ENCODE measurements at places on chromosomes 11 and 22. TPM values are rescaled to one million over a fixed set of nuclear protein-coding genes. Genes with fewer than 3 reads are reported as not detected.

DNA sequence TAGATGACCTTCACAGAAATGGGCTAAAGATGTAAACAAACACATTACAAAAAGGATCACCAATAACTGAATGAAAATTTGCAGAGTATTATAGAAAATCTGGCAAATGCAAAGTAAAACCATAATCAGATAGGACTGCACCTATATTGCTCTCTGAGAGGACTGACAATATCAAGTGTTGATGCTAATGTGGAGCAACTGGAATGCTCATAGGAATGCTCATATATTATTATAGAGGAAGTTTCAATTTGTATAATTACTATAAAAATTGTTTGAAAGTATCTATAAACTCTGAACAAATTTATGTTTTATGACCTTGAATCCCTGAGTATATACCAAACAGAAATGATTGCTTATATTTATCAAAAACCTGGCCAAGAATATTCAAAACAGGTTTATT lies 18.4 kb upstream of the TEAD1 start:
- peaks cover 6% of the 10 kb centered on the region for H3K36me3 ChIP-seq
- H3K27me3 ChIP-seq: no peaks in the 10 kb centered on the region
- no peak for DNase-seq
- no peak overlapping the region for H3K27ac ChIP-seq
- no peaks in the 10 kb centered on the region for H3K4me1 ChIP-seq

DNA sequence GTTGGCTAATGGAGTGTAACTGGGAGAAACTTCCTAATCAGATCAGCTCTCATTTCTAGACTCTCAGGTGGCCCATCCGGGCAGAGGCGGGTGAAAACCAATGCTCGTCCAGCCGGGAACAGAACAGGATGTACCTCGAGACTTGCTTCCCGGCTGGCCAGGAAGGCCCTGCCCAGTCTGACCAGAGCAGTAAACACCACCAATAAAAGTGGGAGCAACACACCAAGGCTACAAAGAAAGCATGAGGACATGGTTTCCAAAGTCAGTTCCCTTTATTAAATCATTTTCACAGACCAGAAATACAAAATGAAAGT lies 940 bp upstream of the TNKS1BP1 start:
- DNase-seq: no peak
- H3K27me3 ChIP-seq: no peaks in the 10 kb centered on the region
- H3K4me3 ChIP-seq: peak overlapping the region; percentile 71
- peak overlapping the region; percentile 99 for H3K27ac ChIP-seq
- H3K4me1 ChIP-seq: peaks cover 56% of the 10 kb centered on the region

DNA sequence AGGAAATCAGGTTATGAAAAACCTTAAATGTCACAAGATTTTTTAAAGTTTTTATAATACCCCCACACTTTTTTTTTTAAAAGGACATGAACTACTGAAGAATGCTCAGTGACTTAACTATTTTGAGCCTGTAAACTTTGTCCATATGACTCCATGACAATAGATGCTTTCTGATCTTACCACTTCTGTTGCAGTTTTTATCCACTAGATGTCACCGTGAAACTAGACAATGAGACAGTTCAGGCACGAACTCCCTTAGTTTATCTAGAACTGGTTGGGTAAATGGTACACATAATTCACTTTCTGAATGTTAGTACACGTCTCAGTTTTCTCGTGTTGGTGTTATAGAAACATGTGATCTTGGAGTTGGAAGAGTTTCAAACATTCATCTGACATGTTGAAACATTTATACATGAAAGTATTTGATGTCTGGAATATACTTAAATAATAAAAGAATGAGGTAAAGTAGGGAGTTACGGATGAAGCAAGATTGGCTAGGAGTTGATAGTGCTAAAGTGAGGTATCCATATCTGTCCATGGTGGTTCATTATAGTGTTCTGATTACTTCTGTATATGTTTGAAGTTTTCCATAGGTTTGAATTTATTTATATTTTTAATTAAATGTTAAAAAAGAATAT lies 8.1 kb downstream of the CCDC15 start:
- H3K4me1 ChIP-seq: no peaks in the 10 kb centered on the region
- no peak overlapping the region for H3K4me3 ChIP-seq
- no peak overlapping the region for H3K27ac ChIP-seq
- DNase-seq: no peak
- H3K27me3 ChIP-seq: no peaks in the 10 kb centered on the region
- H3K36me3 ChIP-seq: peaks cover 4% of the 10 kb centered on the region

DNA sequence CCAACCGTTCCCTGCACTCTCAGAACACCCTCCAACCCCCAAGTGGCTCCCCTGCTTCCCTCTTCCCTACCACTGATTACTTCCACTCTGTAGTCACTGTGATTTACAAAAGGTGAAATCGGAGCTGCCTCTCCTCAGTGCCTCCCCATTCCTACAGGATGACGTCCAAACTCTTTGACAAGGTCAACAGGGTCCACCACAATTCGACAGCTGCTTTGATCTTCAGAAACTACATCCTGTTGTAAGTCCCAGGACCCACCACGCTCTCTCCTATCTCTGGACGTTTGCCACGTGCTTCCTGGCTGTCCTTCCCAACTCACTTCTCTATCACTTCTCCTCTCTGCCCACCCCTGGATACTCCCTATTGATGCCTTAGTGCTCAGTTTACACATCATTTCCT lies 85.0 kb upstream of the EIF3D start:
- no peak for DNase-seq
- no peaks in the 10 kb centered on the region for H3K4me1 ChIP-seq
- H3K27ac ChIP-seq: no peak overlapping the region
- peaks cover 90% of the 10 kb centered on the region for H3K27me3 ChIP-seq
- H3K36me3 ChIP-seq: no peaks in the 10 kb centered on the region

DNA sequence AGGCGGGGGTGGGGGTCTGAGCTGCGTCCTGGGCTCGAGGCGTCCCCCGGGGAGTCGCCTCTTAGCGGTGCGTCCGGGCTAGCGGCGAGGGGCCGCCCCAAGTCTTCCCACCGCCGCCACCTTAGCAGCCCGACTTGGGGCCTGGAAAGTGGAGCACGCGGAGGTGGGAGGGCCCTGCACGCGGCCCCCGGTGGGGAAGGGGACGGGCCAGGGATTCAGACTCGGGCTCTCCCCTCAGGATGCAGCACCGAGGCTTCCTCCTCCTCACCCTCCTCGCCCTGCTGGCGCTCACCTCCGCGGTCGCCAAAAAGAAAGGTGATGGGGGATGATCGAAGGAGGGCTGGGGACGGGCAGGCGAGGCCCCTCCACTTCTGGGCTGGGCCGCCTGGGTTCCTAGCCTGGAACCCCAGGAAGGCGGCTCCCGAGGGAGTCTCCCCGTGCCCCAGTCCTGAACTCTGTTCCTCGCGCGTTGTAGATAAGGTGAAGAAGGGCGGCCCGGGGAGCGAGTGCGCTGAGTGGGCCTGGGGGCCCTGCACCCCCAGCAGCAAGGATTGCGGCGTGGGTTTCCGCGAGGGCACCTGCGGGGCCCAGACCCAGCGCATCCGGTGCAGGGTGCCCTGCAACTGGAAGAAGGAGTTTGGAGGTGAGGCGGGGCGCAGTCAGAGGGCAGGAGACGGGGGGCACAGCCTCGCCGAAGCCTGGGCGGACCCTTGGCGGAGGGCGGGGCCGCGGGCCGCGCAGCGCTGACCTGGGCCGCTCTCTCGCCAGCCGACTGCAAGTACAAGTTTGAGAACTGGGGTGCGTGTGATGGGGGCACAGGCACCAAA lies 563 bp downstream of the MDK start:
- peaks cover 14% of the 10 kb centered on the region for H3K27me3 ChIP-seq
- peak overlapping the region; percentile 92 for H3K4me3 ChIP-seq
- peak; percentile 70 for DNase-seq

- no peak for DNase-seq
- H3K36me3 ChIP-seq: peaks cover 2% of the 10 kb centered on the region
- H3K4me3 ChIP-seq: peak overlapping the region; percentile 21
- H3K4me1 ChIP-seq: peaks cover 58% of the 10 kb centered on the region
- H3K27ac ChIP-seq: peak overlapping the region; percentile 100
These were observed 2.1 kb upstream of the DPAGT1 start for GRCh38 chr11:119103793-119104192.

DNA sequence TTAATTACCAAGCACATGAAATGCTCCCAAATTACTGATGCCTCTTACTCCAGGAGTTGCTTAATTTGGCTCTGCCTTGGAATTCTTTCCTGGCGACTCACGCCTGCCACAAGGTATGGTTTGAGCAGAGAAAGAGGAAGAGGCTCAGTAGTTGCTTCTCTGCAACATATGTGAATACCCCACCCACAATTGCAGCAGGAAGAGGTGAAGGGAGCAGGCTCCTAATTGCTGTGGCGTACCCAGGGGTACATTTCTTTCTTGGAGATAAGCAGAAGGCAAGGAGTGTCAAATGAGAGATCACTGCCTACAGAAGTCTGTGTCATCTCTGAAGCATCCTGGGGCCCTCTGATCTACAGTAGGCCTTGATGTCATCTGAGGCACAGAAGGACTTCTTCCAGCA lies 10.6 kb upstream of the NNMT start:
- no peak overlapping the region for H3K4me3 ChIP-seq
- H3K36me3 ChIP-seq: no peaks in the 10 kb centered on the region
- H3K27me3 ChIP-seq: no peaks in the 10 kb centered on the region
- H3K4me1 ChIP-seq: peaks cover 41% of the 10 kb centered on the region
- H3K27ac ChIP-seq: no peak overlapping the region

- H3K4me3 ChIP-seq: no peak overlapping the region
- no peaks in the 10 kb centered on the region for H3K36me3 ChIP-seq
- H3K27ac ChIP-seq: no peak overlapping the region
These were observed 1.0 kb upstream of the SESN3 start for GRCh38 chr11:95231881-95232605.

DNA sequence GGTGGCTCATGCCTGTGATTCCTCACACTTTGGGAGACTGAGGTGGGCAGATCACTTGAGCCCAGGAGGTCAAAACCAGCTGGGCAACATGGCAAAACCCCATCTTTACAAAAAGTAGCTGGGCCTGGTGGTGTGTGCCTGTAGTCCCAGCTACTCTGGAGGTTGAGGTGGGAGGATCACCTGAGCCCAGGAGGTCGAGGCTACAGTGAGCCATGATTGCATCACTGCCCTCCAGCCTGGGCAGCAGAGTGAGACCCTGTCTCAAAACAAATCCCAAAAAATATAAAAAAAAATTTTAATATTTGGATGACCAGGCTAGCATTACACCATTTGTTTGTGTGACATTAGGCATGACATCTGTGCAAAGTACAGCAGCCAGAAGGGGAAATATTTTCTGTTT lies 49.7 kb upstream of the CTTN start:
- peaks cover 27% of the 10 kb centered on the region for H3K36me3 ChIP-seq
- H3K4me1 ChIP-seq: no peaks in the 10 kb centered on the region
- H3K4me3 ChIP-seq: no peak overlapping the region

- no peaks in the 10 kb centered on the region for H3K27me3 ChIP-seq
- H3K4me3 ChIP-seq: peak within 1 kb of the TSS; percentile 98
- H3K27ac ChIP-seq: peak within 1 kb of the TSS; percentile 99
These were observed at the start of gene TOB2 for GRCh38 chr22:41446639-41447434. TSS of gene TOB2 (minus strand) at chr22:41446801. CDS start at chr22:41437345, 9,456 bp downstream.

DNA sequence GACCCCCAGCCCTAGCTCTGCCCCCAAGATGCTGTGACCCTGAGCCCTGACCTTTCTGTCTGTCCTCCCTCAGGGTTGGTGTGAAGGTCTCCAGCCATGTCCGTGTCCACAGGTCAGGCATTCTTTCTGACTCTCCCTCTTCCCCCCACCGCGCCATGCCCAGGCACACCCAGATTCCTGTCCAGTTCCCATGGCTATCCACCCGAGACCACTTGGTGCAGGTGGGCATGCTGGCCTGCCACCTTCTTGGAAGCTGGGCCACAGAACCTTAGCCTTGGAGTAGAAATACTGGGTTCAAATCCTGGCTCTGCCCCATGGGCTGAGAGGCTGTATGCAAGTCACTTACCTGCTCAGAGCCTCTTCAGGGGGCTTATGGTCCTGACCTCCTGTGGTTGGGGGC lies 2.3 kb upstream of the PLCB3 start:
- H3K4me3 ChIP-seq: no peak overlapping the region
- H3K27me3 ChIP-seq: no peaks in the 10 kb centered on the region
- no peaks in the 10 kb centered on the region for H3K36me3 ChIP-seq
- H3K27ac ChIP-seq: no peak overlapping the region
- H3K4me1 ChIP-seq: peaks cover 21% of the 10 kb centered on the region
- DNase-seq: no peak

DNA sequence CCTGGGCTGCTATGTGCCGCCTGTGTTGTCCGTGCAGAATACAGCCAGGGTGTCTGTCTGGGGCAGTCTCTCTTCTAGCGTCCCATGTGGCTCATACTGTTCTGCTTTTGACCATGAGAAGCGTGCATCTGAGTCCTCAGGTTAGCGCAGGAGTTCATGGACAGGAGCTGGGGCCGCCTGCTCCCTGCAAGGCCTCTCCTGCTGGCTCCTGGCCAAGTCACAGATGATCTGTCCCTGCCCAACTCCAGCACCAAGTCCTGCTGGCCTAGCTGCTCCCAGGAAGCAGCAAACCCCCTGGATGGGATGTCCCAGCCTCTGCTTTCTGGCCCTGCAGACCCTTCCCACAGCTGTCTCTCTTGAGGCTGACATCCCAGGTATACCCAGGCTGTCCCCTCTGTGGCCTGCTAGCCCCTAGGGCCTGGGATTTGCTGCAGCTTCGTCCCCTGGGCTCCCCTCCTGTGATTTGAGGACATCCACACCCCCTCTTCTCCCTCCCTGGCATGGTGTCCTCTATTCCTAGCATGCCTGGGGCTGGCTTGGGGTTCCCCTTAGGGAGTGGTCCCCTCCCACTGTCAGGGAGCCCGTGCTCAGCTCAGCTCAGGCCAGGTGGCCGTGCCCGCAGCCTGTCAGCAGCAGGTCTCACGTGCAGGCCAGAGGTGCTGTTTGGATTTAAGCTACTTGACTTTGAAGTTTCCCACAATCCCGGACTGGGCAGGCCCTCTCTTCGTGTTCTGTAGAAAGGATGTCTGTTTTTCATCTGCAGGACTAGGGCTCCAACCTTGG lies 17.8 kb downstream of the PRR5 start:
- no peak for DNase-seq
- no peak overlapping the region for H3K4me3 ChIP-seq
- peaks cover 21% of the 10 kb centered on the region for H3K4me1 ChIP-seq
- H3K36me3 ChIP-seq: peaks cover 7% of the 10 kb centered on the region
- H3K27me3 ChIP-seq: no peaks in the 10 kb centered on the region

GRCh38 chr11:104736502-104736901 lies 161.8 kb downstream of the CASP12 start:
- no peak overlapping the region for H3K4me3 ChIP-seq
- DNase-seq: no peak
- peaks cover 2% of the 10 kb centered on the region for H3K36me3 ChIP-seq
- no peak overlapping the region for H3K27ac ChIP-seq
- H3K27me3 ChIP-seq: no peaks in the 10 kb centered on the region

GRCh38 chr11:65421794-65422632 lies 585 bp upstream of the NEAT1 start:
- no peaks in the 10 kb centered on the region for H3K36me3 ChIP-seq
- H3K27me3 ChIP-seq: no peaks in the 10 kb centered on the region
- peaks cover 86% of the 10 kb centered on the region for H3K4me1 ChIP-seq
- H3K4me3 ChIP-seq: peak overlapping the region; percentile 88
- peak overlapping the region; percentile 100 for H3K27ac ChIP-seq
- DNase-seq: peak; percentile 96

- H3K4me3 ChIP-seq: peak overlapping the region; percentile 25
- H3K27me3 ChIP-seq: peaks cover 14% of the 10 kb centered on the region
- no peak for DNase-seq
- peaks cover 33% of the 10 kb centered on the region for H3K4me1 ChIP-seq
- peak overlapping the region; percentile 48 for H3K27ac ChIP-seq
These were observed 2.9 kb downstream of the SCARF2 start for GRCh38 chr22:20434773-20435172.

Gene NCF4
- total RNA-seq: not detected

Gene PATE2
- total RNA-seq: not detected

Gene PNPLA5
- not detected for total RNA-seq

Gene SLC22A9
- total RNA-seq: not detected

Gene PIWIL4
- 5.0 TPM for total RNA-seq

Gene RASL10A
- total RNA-seq: 2.5 TPM
